ENCODE measurements at places on chromosomes 7 and 10. TPM values are rescaled to one million over a fixed set of nuclear protein-coding genes. Genes with fewer than 3 reads are reported as not detected.

SPDYE5 gene
- total RNA-seq = not detected

SLC29A4 gene
- total RNA-seq = not detected

GPNMB gene
- total RNA-seq = 6.3 TPM

- H3K27me3 ChIP-seq = no peaks in the 10 kb centered on the region
- H3K27ac ChIP-seq = no peak overlapping the region
- no peaks in the 10 kb centered on the region for H3K36me3 ChIP-seq
- DNase-seq = no peak
Observed at GRCh38 chr10:93749218-93749799, 8.4 kb upstream of the LGI1 start.

DNA sequence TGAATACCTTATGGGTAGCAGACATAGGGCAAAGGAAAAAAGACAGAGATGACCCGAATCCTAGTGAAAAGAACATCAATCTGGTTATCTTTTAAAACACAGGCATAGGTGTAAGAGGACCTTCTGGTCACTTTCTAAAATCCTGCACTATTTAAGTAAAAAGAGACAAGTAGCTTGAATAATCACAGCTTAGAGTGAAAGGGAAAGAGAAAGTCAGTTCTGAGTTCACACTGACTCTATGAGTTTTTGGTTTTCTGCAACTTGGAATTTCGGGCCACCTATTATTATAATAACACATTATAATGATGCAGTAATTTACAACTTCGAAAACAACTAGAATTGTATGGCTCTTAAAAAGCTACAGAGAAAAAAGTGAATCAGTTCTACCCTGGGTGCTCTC is 247.8 kb downstream of the DOCK4 start:
- no peak for DNase-seq
- H3K36me3 ChIP-seq = no peaks in the 10 kb centered on the region
- no peak overlapping the region for H3K4me3 ChIP-seq
- no peaks in the 10 kb centered on the region for H3K27me3 ChIP-seq

- no peaks in the 10 kb centered on the region for H3K4me1 ChIP-seq
- H3K27ac ChIP-seq = no peak overlapping the region
- DNase-seq = no peak
- no peaks in the 10 kb centered on the region for H3K36me3 ChIP-seq
- no peaks in the 10 kb centered on the region for H3K27me3 ChIP-seq
Observed at GRCh38 chr7:52749880-52750279, 285.6 kb upstream of the POM121L12 start.

- H3K4me3 ChIP-seq = no peak overlapping the region
- H3K27me3 ChIP-seq = no peaks in the 10 kb centered on the region
- H3K27ac ChIP-seq = no peak overlapping the region
- no peak for DNase-seq
- H3K36me3 ChIP-seq = no peaks in the 10 kb centered on the region
- peaks cover 9% of the 10 kb centered on the region for H3K4me1 ChIP-seq
Observed at GRCh38 chr10:32851301-32851700, 106.7 kb downstream of the ITGB1 start.

- H3K36me3 ChIP-seq = no peaks in the 10 kb centered on the region
- no peak for DNase-seq
- H3K27ac ChIP-seq = no peak overlapping the region
- peaks cover 40% of the 10 kb centered on the region for H3K4me1 ChIP-seq
- H3K27me3 ChIP-seq = no peaks in the 10 kb centered on the region
Observed at GRCh38 chr7:22435105-22435504, 64.9 kb downstream of the STEAP1B start.

- H3K4me3 ChIP-seq = no peak overlapping the region
- no peaks in the 10 kb centered on the region for H3K4me1 ChIP-seq
- DNase-seq = no peak
- H3K36me3 ChIP-seq = no peaks in the 10 kb centered on the region
Observed at GRCh38 chr7:13981070-13981469, 8.4 kb downstream of the ETV1 start.

Measured in Karpas-422 (cell line).